ENCODE measurements at places on chromosomes 3 and 15.

DNA sequence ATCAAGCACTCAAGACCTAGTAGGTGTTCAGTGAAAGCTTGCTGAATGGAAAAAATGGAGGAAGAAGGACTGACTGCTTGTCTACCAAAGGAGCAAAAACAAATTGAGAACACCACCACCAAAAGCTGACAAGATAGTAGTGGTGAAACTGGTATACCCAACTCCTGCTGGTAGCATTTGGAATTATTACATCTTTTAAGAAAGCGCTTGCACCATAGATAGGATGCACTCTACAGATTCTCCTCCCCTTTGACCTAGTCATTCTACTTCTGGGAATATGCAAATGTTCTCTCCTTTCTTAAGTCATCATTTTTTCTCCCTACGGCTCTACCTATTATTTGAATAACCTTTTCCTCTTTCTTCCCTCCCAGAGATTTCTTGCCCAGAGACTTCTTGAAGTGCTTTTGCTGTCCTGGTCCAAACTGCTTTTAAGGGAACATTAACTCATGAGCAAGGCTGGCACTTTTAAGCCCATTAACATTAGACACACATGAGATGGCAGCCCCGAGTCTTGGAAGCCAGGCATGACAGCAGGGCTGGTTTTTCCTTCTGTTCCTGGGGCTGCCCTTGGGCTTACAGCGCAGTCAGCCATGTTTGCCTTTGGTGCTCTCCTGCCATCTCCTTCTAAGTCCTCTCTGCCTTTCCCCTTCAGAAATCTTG, 75.0 kb upstream of the TLE3 start:
- no peak for DNase-seq

- no peak for DNase-seq
Observed at GRCh38 chr3:112381673-112382542, 49.0 kb downstream of the CD200 start.

- no peak for DNase-seq
Observed at GRCh38 chr15:38706956-38707355, 142.3 kb upstream of the RASGRP1 start.

- peak; percentile 45 for DNase-seq
Observed at GRCh38 chr3:52277972-52278509, 408 bp downstream of the WDR82 start.

- DNase-seq, result no peak
Observed at GRCh38 chr15:70098461-70099166, 897 bp upstream of the TLE3 start.

Data from stimulated activated CD4-positive, alpha-beta T cell treated with anti-CD3 and anti-CD28 coated beads, Interleukin-15, amount 100 ng/mL, for 48 hours (primary cell).